ENCODE measurements at places on chromosomes 6 and 20.

GRCh38 chr6:103707596-103708325 is 1152.0 kb downstream of the HACE1 start:
- DNase-seq, result no peak

- no peak for DNase-seq
These were observed 115.5 kb downstream of the IRF4 start for GRCh38 chr6:506920-507622.

GRCh38 chr6:92169506-92169905 is 1249.9 kb downstream of the EPHA7 start:
- DNase-seq, result no peak

DNA sequence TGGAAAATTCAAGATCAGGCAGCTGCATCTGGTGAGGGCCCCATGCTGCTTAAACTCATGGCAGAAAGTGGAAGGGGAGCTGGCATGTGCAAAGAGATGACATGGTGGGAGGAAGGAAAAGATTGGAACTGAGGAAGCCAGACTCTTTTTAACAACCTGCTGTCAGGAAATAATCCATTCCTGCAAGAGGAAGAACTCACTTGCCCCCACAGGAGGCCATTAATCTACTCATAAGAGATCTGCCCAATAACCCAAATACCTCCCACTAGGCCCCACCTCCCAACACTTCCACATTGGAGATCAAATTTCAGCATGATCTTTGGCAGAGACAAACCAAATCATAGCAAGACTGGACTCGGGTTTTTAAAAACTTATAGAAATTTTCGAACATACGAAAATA is 200.5 kb upstream of the KCNQ5 start:
- no peak for DNase-seq

DNA sequence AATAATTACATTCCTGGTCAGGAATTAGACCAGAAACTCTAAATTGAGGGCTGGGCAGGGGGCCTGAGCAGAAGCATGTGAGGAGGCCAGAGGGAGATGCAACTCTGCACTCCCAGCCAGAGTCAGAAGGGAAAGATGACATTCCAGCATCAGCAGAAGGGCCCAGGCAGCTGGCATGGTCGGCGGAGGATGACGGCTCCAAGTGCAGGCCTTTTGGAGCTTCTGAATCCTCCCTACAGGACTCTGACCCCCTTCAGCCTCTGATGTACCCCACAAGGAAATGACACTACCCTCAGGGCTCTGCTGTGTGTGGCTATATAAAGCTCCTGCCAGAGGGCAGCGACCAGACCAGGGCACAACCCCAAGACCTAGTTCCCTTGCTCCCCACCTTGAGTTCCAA is 1.9 kb downstream of the LRFN2 start:
- DNase-seq, result no peak

DNA sequence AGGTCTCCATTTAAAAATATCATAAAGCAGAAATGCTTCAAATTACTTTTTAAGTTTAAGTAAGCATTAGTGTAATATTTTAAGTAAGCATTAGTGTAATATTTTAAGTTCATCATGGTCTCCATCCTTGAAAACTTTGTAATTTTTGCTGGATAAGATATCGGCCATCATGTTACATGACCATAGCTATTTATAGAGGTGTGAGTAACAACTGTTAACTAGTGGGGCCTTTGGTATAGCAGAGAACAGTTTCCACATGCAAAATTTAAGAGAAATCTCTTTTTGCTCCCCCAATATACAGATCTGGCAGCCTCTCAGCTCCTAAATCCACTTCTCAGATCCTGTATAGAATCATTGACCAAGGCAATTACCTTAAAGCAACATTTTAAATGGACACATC is 468 bp downstream of the TRDN start:
- DNase-seq, result no peak

GRCh38 chr6:75012018-75012417 is 193.8 kb downstream of the COL12A1 start:
- no peak for DNase-seq

All from H7 (cell line).